BJ (cell line): ENCODE measurements at places on chromosomes 12 and 14. TPM values are rescaled to one million over a fixed set of nuclear protein-coding genes. Genes with fewer than 3 reads are reported as not detected.

DNA sequence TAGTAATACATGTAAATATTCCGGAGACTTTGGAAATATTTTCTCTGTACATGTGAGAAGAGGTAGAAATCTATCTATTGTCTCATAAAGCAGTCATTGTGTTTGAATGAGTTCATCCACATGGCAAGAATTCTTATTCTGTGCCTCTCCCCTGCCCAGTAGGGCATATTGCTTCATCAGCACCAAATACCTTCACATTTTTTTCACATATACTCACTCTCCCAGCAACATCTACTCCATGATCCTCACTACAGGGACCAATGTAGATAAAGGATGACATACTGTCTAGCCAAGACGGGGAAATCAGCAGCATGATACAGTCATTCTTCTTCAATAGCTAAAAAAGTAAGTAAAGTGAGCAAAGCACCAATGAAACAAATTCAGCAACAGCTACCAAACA is 1.3 kb upstream of the TAS2R14 start:
- DNase-seq: peak; percentile 32

GRCh38 chr14:39060818-39061437 is 42.1 kb downstream of the SEC23A start:
- DNase-seq: no peak

DNA sequence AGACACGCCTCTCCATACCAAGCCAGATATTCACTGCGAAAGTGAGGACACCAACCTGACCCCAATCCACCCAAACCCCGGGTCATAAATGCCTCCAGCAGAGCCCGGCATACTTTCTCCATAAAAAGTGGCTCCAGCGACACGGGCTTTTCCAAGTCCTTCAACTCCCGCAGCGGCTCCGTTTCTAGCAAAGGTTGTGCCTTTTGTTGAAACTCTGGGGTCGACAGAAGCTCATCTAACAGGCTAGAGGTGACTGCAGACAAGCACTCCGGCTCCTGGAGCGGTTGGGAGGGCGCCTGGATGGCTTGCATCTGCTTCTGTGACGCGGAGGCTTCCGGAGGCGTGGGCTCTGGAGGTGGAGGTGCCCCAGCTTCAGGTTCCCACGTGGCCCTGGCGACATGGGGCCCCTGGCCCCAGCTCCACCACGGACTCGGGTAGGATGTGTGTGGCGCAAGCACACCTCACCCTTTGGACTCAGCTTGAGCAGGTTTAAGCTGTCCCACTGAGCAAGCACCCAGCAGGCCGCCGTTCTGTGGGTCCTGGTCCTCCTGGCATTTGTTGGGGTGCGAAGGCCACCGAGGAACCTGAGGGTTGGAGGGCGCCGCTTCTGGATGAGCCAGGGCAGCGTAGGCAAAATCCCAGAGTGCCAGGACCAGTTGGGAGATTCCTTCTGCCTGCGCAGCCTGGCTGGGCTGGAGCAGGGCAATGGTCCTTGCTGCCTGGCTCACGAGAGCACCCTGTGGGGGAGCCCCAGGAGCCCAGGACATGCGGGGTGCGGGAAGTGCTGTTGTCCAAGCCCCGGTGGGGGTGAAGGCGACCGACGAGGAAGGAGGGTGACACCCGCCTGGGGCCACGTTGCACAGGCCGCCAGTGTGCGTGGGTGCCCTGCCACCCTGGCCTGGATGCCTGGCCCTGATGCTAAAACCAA is 186.3 kb downstream of the ALG10 start:
- no peak for DNase-seq

GRCh38 chr14:103724116-103724515 is 8.5 kb downstream of the ZFYVE21 start:
- DNase-seq: no peak

DNA sequence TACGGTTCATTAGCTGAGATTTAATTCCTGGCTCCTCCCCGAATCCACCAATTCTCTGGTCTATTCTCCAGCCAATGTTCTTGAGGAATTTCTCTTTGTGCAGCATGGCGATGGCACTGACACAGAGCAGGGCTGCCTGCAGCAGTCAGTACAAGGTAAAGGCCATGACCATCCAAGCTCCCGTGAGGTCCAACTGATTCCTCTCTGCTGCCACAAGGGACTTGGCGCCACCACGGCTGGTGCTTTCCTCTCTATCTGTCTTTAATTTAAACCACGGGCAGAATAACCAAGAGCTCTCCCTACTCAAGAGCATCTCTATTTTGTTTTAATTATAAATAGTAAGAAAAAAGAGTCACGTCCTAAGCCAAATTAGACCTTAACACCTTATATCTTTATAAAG is 12.1 kb downstream of the TMEM116 start:
- DNase-seq: no peak

DNA sequence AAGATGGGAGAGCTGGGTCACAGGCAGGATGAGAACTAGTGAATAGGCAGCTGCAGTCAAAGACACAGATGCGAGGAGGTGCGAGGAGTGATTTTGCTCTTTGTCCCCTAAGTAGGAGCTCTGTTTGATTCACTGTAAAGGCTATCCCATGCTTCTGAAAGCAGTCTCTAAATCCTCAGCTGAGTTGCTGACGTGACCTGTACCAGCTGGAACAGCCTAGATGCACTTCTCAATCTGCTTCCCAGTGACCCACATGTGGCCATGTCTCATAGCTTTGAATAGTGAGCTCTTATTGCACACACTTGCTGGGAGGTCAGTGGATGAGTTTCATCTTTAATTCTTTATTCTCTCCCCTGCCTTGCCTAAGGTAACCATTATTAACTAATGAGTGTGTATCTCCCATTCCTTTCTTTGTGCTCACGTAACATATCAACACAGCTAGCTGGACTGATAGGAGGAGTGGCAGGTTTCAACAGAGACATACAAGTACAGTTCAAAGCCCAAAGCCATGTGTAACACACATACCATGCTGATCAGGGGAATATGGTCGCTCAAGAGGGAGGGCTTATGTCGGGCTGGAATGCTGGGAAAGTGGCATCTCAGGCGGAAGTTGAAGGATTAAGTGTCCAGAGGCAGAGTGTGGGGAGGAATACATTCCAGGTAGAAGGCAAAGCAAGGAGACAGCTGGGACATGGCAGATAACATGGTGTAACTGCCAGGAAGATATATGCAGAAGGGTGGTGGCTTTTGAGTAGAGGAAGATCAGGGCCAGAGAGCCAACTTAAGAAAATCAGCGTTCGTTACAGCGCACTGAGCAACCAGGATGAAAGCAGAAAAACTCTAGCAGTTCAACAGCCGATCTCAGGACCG is 15.4 kb upstream of the YY1 start:
- no peak for DNase-seq

- peak; percentile 24 for DNase-seq
Measured at GRCh38 chr12:79844693-79845092, 90.2 kb downstream of the PPP1R12A start.

GRCh38 chr12:47207340-47207717 is 127.6 kb upstream of the AMIGO2 start:
- no peak for DNase-seq

- no peak for DNase-seq
Measured at GRCh38 chr14:99158150-99158549, 113.8 kb downstream of the BCL11B start.

GRCh38 chr12:66947119-66947518 is 268.2 kb upstream of the GRIP1 start:
- DNase-seq: no peak

Gene GAS2L3
- 4.9 and 10.5 TPM in 2 replicates for polyA plus RNA-seq

Gene ADCY6
- polyA plus RNA-seq: 27.8 and 37.9 TPM in 2 replicates

Gene C14orf132
- polyA plus RNA-seq: 13.2 and 13.9 TPM in 2 replicates

Gene KRT7
- polyA plus RNA-seq: 238 and 659 TPM in 2 replicates

Gene RASSF9
- 0.09 and 0.16 TPM in 2 replicates for polyA plus RNA-seq

Gene NXPH4
- polyA plus RNA-seq: 1.4 and 2.8 TPM in 2 replicates
